Fibroblast of skin of back (primary cell): ENCODE measurements at places on chromosomes 7 and 10.

GRCh38 chr10:13942035-13942434, 355.3 kb downstream of the PRPF18 start:
- DNase-seq = no peak

DNA sequence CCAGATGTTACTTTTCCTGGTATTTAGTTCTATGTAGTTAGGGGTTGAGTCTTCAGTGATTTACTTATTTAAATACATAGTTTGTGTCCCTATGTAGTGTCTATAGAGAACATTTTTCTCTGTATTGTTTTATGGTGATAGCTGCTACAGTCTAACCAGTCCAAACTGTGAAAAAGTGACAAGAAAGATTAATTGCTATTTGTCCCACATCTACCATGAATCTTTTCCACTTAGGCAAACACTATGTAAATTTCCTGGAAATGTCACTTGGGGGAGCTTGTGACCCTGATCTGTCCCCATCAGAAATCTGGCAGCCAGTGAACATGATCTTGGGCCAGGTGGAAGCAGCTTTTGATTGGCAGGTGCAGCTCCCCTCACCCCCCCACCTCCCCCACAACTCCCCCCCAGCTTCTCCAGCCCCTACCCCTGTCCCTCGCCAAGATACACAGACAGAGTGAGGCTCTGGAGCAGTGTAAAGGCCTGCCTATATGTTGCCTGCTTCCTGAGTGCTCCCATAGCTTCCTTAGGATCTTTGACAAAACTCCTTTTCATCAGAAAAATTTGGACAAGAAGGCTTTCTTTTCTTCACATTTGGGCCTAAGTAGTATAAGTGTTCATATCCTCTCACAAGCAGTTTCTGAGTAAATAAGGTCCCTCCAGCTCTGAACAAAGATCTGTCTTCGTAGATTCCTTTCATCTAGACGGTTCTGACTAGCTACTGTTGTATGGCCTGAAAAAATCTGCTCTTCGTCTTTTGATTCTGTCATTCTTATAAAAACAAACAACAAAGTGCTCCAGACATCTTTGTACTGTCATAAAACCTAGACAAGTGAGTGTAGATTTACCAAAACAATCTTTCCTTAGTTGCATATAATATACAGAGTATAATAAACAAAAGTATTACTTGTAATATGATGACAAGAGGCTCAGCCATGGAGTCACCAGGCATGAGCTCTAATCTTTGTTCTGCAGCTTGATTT, 31.5 kb upstream of the SLC13A1 start:
- DNase-seq = no peak

- no peak for DNase-seq
These were observed 17.2 kb downstream of the INPP5F start for GRCh38 chr10:119742947-119743648.

DNA sequence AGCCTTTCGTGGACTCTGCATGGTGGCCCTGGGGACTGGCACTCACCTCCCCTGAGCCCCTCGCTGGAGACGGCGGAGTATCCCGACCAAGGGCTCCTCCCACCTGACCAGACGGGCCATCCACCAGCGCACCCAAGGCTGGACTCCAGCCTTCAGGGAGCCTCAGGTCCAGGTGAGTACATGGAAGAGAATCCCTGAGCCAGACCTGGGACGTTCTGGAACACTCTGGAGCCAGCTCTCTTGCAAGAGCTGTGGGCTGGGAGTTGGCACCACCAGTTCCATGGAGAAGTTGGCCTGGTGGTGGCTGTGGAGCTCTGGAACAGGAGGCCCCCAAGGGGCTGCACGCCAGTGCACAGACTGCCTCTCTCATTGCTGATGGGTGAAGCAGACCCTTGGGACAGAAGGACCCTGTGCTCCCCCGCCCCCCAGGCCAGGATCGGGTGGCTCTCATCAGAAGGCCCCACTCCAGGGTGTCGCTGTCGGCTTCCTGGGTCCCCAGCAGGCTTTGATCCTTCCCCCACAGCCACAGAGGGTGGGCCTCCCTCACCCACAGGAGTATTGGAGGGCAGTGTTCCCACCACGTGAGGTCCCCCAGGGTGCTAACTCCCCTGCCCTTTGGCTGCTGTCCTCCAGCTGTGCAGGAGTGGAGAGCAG, 189.9 kb downstream of the EBF3 start:
- no peak for DNase-seq

GRCh38 chr10:88728107-88728763, 22.2 kb downstream of the LIPK start:
- DNase-seq = no peak

DNA sequence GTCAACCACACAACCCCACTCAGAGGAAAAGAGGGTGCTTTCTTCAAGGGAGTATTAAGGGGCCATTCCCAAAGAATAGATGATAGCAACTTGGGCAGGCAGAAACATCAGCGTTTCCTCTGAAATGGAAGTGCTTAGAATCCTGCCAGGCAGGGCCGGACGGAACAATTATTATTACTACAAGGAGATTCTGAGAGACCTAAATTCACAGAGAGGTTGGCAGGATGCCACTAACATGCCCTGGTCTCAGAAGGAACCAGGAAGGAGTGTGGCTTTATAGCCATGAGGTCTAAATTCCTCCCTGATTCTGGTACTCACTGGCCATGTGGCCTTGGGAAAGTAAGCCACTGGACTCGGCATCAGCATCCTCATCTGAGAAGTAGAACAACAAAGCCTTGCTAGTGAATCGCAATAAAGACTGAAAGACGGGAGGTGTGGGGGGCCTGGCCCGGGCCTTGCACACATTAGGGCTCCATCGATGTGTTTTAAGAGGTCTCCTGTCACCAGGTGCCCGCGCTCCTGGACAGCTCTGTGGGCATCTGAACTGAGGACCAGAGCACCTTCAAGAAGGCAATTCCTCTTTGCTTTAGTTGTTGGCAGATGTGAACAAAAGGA, 131.5 kb downstream of the OAT start:
- no peak for DNase-seq

GRCh38 chr7:122148878-122149277, 4.8 kb upstream of the AASS start:
- no peak for DNase-seq

GRCh38 chr10:48470893-48471805, 133.7 kb downstream of the ARHGAP22 start:
- DNase-seq = no peak

GRCh38 chr7:30771880-30772425, 736 bp downstream of the MINDY4 start:
- DNase-seq = peak; percentile 20

GRCh38 chr7:134071355-134072331, 55.5 kb upstream of the LRGUK start:
- DNase-seq = no peak

DNA sequence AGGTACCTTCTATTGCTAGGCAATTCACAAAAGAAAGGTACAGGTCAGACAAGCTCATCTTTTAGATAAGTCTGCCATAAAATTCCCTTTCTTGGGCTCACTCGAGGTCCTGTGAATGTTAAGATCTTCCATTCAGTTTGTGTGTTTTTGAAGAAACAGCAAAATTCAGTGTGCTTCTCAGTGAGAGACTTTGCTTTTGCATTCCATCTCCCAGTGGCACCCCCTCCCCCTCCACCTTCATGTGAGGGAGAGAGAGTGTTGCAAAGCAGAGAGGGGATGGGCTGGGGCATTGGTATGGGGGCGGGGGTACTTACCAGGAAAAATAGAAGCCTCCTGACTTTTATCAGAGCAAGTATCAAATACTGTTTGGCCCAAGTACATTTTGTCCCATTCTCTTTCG, 3.8 kb upstream of the TECTB start:
- peak; percentile 24 for DNase-seq

DNA sequence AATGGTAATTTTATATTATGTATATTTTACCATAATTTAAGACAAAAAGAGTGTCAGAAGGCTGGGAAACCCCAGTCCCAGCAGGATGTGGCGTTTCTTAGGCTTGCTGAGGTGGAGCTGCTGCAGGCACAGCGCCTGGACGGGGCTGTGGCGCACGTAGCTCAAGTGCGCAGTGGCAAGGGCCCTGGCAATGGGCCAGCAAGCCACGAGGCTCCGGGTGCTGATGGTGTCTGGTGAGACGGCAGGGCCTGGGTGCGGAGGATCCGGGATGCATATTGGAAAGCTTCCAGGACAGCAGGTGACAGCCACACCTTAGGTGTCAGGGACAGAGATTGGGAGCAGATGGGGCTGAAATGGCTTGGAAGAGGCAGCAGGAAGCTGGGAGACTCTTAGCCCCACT, 37.2 kb downstream of the CLEC2L start:
- no peak for DNase-seq

DNA sequence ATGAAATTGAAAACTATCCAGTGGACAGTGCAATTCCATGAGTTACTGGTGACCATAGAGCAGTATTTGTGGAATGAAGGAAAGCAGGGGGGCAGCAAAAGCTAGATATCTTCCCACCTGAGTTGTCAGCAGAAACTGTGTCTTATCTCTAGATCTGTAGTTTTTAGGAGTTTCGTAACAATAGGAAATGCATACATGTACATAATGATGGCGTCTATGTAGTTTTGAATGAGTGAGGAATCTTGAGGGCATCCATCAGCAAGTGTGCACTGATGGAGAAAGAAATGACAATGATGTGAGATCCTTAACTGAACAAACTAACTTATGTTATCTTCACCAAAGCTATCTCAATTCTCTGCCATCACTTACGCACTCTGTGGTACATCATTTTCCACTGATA, 114.5 kb downstream of the LRRC4 start:
- no peak for DNase-seq

DNA sequence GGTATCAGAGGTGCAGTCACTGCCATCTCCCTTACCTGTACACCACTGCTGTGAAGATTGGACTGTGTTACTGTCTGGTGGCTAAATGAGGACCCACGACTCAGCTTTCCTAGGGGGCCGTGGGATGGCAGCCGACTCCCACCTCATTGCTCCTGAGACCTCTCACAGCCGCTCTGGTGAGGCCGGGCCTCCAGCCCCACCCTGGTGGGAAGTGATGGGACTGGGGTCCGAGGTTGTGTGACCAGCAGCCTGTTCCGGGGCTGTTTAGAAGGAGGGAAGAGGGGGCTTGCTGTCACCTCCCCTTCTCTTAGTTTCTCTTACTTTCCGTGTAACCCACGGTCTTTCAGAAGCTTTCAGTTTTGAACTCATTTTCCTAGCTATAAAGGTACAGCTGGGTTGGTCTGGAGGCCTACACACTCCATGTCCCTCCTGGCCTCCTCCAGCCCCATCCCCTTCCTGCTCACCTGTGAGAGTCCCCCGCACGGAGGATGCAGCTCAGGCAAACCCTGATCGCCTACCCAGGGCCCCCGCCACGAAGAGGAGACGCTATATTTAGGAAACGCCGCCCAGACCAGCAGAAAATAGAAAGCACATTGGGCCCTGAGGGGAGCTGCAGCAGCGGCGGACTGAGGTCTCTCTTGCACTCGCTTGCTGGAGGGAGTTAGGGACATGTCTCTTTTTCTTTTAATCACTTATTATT, 4.6 kb downstream of the EMX2 start:
- no peak for DNase-seq

DNA sequence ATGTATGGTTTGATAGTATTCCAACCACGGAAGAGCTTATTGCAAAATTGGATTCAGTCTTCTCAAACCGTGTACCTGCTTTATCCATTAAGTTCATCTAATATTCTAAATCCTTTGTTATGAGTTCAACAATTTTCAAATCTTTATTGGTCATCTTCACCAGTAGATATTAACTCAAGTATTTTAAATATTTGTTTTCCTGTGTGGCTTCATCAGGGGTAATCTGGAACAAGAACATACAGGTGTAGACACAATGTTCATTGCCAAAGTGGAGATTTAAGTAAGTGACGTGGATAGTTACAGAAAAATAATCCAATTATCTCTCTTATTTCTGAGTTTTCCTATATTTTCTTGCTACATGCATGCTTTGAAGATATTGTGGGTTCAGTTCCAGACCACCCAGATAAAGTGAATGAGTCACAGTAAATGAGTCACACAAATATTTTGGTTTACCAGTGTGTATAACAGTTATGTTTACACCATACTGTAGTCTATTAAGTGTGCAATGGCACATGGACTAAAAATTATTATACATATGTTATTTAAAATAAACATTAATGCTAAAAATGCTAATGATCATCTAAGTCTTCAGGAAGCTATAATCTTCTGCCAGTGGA, 429.0 kb upstream of the POT1 start:
- peak; percentile 12 for DNase-seq

- peak; percentile 38 for DNase-seq
These were observed 35.8 kb upstream of the ELN start for GRCh38 chr7:73992101-73992562.

DNA sequence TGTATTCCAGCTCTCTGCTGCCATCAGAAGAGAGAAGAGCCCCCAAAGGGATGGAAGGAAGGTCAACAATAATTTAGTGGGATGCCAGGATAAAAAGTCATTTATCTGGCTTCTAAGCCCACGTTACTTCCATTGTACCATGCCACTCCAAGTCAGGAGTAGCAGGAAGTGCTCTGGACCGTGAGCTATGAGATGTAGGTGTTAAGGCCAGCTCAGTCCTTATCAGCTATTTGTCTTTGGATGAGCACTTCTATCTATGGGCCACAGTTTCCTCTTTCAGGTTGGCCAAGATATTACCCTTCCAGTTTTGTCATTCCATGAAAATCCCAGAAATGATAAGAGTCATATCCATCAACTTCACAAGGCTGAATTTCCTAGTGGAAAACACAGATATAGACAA, 119.4 kb upstream of the CACUL1 start:
- DNase-seq = no peak

DNA sequence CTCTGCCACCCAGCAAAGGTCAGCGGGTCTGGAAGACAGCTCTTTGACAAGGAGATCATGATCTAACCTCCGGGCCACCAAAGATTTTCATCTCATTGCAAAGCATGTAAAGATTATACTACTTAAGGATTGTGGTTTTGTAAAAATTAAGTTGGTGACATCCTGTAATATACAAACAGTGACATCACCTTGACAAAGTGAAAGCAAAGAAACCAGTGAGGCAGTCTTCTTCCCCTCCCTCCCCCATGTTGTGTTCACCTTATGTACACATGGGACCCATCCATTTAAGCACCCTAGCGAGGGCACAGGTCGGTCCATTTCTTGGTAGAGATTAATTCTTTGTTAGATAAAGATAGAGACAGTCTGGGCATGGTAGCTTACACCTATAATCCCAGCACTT, 3.9 kb downstream of the MDH2 start:
- no peak for DNase-seq

DNA sequence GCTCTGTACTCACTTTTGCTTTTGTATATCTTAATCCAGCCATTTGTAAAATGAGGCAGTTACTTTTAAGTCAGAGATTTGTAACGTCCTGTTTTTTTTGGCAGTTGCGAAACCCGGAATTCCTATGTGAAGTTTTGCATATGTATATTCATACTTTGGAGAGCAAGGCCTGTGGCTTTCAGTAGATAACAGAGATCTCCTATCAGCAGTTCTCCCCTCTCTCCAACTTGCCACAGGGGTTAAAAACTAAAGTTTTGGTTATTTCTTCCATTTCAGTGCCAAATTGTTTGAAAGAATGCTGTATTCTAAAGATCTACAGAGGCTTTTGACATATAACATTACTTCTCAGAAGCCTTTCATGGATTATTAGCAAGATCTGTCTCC, 102.4 kb downstream of the EXOC4 start:
- peak; percentile 83 for DNase-seq

DNA sequence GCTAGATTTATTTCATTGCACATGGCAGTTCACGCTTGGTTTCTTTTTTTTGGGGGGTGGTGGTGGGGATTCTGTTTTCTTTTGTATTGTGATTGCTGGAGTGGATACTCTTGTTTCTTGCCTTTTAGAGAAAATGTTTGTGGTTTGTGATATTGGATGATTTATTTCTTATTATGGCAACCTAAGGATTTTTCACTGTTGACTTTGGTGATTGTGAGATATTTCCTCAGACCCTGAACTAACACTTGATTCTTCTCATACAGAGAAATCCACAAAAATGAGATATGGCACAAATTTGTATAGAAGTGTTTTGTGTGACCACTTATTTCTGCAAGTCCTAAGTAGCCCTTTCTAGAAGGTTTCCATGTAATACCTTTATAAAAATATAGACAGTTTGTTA, 871.1 kb downstream of the LRMDA start:
- peak; percentile 55 for DNase-seq
